Psoas muscle (tissue), 8 donors: ENCODE measurements at places on chromosomes 1 and 21.

- DNase-seq = no peak
Observed at GRCh38 chr1:93707956-93708355, 26.3 kb upstream of the BCAR3 start.

DNA sequence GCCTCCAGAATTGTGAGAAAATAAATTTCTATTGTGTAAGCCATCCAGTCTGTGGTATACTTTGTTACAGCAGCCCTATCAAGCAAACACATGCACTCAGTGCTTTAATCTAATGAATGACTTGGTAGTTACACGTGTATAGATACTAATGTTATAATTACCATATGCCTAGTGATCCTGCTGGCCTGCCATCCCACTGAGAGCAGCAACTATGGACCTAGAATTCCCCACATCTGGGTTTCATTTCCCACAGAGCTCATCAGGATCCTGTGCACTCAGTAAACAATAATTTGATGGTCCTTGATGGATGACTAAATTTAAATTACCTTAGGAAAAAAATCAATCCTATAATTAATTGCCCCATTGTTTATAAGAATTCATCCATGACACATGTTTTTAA is 86.5 kb upstream of the RGS1 start:
- DNase-seq = no peak

GRCh38 chr1:6981595-6981994 is 196.3 kb downstream of the CAMTA1 start:
- DNase-seq = no peak

DNA sequence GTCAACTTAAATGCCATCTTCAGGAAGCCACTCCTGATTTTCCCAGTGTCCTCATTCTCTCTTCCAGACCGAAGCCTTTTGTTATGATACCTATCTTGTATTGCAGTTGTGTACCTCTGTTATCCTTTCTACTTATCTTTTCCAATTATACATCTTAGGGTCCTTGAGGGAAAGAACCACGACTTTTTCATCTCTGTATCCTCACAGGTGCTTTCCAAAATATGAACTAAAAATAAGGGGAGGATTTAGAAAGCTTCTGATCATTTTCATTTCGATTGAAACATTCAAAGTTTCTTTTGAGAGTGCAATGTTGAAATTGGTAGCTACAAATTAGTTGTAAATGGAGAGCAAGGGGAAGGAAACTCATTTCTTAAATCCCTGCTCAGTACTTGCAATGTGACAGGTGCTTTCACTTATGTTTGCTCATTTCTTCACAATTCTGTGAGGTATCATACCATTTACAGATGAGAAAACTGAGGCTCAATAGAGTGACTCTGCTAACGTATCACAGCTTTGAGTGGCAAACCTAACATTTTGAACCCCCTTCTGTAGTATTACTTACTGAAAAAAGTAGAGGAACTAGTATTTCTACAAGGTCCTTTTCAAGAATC is 24.2 kb downstream of the SLC19A2 start:
- no peak for DNase-seq

GRCh38 chr1:30929135-30929889 is 20.8 kb upstream of the SDC3 start:
- no peak for DNase-seq

- no peak for DNase-seq
Observed at GRCh38 chr1:22971161-22971560, 1.5 kb downstream of the LACTBL1 start.

- no peak for DNase-seq
Observed at GRCh38 chr1:65979136-65980044, 186.7 kb downstream of the PDE4B start.

DNA sequence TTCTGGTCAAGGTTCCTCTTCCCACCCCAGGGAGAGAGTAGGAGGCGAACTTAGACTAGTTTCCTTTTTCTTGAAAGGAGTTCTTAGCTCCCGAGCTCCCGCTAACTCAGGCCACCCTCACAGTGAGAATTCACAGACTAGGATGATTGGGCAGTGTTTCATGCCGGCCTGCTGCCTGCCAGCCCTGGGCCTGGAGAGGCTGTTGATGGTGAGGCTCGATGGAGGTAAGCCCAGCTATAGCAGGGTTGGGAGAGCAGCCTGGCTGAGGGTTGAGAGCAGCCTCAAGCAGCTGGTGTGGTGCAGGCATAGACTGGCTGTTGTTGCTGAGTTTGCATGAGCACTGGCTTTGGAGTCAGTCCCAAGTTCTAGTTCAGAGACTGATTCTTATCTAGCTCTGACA is 274.4 kb downstream of the MATN1 start:
- no peak for DNase-seq

DNA sequence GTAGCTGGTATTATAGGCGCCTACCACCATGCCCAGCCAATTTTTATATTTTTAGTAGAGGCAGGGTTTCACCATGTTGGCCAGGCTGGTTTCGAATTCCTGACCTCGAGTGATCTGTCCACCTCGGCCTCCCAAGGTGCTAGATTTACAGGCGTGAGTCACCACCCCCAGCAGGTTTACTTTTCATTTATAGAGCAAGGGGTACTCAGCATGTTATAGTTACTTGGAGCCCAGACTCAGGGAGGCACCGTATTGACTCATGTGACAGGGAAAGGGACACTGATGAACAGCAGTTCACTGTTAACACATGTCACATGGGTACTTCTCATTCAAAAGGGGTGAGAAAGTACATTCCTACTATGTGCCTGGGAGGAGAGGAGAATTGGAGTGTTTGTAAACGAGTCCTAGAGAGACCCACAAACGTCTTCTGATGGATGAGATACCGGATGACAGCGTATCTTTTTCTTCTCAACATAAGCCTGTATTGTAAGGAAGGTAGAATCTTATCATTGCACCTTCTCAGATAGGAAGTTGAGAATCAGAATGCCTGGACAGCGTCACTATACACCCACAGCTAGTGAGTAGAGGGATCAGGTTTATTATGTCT is 510.0 kb downstream of the USP25 start:
- no peak for DNase-seq

DNA sequence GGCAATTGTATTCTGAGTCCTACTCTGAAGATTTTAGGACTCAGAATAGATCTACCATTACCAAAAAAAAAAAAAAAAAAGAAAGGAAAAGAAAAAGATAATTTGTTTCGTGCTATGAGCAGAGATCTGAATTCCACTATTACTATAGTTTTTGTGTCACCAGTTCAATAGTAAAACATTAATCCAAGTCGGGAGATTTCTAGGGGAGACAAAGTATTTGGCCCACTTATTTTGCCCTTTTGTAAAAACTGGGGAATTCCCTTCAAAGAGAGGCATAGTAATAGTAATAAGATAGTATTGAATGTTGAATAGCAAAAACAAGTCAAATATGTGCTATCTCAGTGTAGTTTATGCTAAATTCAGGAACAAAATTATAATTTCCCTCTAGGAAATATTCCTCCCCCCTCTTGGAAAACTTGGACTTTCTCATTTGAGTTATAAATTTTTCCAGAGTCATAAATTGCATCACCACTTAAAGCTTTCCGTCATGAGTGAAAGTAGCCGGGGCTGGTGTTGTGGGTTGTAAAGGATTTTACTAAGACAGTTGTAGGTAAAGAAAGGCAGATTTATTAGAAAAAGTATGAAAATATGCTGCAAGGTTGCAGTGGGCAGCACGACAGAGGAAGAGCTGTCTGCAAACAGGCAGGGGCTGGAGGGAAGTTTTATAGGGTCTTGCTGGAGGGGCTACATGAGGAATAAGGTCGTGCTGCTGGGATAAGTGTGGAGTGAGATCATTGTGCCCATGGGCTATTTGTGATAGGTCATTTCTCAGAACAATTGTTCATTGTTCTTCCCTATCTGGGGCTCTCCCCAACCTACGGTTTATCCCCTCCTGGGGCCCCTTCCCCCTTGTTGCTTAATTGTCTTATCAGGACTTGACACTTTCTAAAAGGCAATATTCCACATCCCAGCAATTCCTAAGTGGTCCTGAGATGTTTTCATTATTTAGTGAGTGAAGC is 1009.9 kb downstream of the PLA2G4A start:
- no peak for DNase-seq

DNA sequence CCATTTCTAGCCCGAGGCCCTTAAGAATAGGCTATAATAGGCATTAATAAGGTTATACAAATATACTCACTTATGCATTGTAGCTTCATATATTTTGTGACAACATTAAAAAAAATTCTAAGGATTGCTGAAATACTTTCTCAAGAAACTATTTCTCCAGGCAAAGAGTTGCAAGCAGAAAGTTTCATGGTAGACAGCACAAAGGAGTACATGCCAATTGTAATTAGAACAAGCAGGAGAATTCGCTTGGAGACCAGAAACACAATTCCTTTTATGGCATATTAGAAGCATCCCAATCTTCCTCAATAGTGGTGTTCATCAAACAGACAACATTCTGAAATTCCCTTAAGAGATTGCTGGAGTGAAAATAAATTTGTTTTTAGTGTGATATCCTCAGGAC is 122.8 kb downstream of the CRB1 start:
- DNase-seq = no peak

DNA sequence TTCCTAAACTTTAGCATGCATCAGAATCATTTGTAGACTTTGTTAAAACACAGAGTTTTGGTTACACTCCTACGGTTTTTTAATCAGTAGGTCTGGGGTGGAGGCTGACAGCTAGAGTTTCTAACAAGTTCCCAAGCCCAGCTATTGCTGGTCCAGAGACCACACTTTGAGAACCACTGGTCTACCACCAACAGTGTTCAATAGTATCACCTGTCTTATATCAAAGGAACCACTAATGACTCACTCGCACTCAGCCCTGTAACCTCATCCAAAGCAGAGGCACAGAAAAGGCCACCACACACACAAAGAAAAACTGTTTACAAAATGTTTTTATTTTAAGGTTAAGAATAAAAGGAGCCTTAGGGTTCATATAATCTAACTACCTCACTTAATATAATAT is 68.7 kb downstream of the HIVEP3 start:
- no peak for DNase-seq
